ENCODE measurements at places on chromosomes 3 and 15.
A peak's percentile ranks its signal among the peaks of the same experiment; 100 is the strongest.

- DNase-seq: no peak
Measured at GRCh38 chr3:197482001-197482400, 73.8 kb downstream of the BDH1 start.

GRCh38 chr3:194462936-194463335, 23.9 kb downstream of the ATP13A3 start:
- no peak for DNase-seq

DNA sequence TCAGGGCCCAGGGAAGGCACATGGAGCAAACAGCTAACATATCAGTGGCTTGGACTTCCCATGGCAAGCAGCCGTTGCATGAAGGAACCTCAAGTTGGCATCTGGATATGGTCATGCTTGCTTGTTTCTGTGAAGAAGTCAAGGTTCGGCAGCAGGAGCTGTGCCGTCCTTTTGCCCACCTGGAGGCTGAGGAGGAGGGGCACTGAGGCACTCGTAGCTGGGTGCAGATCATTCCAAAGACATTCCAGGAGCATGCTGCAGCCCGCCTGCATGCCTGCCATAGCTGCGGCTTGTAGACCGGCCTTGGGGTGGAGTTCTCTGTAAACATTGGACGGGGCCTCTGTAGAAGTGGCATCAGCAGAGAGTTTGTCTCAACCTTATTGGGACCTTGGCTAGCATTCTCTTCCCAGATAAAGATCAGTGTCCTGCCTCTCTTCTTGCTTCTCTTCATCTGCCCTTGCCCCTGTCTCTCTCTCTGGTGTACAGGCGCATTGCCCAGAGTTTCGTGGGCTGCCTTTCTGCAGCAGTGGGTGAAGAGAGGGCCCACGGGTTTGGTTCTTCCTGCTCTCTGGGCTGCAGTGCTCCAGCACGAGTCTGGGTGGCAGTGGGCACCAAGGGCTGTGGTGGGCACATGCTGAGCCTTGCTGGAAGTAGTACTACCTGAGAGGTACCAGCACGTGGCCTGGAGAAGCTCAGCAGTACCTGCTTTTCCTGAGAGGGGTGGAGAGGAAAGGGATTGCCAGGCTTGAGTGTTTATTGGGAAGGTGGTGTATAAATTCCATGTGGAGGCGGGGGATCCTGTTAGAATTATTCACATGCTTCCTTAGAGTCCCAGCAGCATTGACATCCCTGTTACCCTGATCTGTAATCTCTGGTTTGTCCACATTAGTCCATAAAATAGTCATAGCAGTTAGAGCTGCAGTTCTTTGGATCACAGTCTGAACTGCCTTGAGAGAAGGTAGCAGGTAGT, 49.4 kb downstream of the CHCHD6 start:
- DNase-seq: no peak

DNA sequence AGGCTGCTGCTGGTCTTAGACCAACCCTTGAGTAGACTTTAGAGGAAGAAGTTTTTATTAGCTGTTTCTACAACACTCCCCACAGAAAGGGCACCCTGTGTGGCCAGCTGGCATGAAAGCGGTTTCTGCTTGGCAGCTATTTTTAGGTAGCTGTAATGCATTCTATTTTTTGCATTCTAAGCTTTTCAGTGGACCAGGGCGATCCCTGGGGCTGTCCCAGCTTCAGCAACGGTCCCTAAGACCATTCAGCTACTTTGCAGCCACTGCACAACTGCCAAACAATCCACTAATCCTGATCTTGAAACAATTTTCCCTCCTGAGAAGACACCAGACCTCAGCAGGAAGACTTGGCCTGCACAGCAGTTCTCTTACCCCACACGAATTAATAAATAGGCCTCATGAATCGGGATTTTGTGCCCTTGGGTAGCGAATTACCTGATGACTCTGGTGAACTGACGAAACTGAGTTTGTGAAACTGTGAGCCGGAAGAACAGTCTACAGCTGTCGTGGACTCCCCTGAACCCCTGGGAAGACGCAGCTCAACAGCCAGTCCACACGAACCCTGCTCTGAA, 14.6 kb upstream of the TFRC start:
- no peak for DNase-seq

- no peak for DNase-seq
Measured at GRCh38 chr3:150169330-150169940, 198.7 kb upstream of the PFN2 start.

DNA sequence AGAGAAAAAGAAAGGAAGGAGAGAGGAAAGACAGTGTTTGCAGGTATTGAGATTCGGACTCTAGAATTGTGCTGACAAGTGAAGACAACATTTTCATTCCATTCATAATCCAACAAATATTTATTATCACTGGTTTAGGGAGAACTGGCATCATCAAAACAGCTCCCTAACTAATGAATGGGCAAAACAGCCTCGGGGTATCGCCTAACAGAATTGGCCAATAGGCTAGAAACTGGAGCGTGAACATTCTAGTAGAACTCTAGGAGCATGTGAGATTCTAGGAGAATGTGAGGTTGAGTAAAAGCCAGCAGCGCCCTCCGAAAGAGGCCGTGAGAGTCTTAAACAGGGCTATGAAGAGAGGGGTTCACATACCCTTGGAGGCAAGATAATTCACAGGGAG, 221.8 kb upstream of the WNT5A start:
- DNase-seq: no peak

- DNase-seq: peak; percentile 20
Measured at GRCh38 chr3:71875461-71875947, 90.6 kb upstream of the PROK2 start.

GRCh38 chr15:65981837-65982626, 112.7 kb downstream of the RAB11A start:
- DNase-seq: peak; percentile 52

- DNase-seq: no peak
Measured at GRCh38 chr3:50370594-50370993, 11.3 kb upstream of the TMEM115 start.

DNA sequence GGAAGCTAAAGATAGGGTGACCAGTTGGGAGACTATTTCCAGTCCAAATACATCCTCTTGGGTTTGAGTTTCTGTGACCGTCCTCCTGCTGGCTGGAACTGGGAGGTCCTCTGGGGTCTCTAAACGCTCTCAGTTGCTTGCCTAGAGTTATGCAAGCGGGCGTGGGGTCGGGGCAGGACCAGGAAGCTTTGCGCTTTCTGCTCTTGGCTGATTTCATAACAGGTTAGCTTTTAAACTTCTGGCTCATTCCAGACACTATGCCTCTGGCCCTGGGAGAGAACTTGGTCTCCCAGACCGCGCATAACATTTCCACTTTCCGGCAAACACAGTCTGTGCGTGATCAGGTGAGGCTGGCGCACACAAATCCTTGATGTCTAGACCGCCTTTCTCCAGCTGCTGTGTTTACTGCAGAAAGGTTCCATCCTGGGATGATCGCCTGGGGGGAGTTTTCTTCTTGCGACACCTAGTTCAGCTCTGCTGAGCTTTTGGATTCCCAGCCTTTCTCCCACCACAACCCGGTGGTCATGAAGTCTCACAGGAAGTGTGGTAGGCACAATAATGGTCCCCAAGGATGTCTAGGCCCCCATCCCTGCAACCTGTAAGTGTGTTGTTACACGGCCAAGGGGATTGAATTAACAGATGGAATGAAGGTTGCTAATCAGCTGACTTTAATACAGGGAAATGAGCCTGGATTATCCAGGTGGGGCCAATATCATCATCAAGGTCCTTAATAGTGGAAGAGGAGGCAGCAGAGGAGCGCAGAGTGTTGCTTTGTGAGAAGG, 23.6 kb upstream of the CGNL1 start:
- DNase-seq: no peak

DNA sequence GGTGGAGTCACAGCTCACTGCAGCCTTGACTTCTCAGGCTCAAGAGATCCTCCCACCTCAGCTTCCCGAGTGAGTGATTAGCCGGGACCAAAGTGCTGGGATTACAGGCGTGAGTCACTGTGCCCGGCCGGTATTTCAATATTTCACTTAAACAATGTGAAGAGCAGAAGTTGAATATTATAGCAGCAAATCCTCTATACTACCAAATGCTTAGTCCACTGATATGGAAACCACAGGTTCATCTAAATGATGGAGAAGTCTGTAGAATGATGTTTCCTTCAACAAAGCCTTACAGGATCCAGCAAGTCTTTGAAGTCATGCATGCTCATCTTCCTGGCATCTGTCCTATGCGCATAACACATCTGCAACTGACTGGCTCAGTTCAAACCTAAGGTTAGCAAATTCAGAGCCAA, 20.3 kb upstream of the UACA start:
- no peak for DNase-seq

GRCh38 chr3:122080207-122080587, 25.0 kb downstream of the CD86 start:
- no peak for DNase-seq

DNA sequence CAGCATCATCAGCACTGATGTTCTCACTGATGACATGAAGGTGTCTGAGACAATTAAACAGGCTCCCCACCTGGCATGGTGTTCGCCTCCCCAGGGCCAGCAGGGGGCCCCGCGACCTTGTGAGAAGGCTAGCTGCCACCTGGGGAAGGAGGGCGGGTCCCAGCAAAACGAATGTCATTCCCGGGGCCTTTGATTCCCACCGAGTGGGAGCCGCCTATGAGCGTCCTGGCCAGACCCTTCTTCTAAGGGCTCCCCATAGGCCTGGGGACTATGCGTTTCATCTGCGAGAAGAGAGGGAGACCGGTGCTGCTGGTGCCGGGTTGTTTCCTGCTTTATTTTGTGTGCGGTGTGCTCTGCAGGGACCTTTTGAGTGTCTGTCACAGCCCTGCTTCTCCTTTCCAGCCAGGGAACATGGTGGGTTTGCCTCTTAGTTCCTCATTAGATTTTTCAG, 20.5 kb upstream of the MINDY4B start:
- DNase-seq: peak; percentile 43

DNA sequence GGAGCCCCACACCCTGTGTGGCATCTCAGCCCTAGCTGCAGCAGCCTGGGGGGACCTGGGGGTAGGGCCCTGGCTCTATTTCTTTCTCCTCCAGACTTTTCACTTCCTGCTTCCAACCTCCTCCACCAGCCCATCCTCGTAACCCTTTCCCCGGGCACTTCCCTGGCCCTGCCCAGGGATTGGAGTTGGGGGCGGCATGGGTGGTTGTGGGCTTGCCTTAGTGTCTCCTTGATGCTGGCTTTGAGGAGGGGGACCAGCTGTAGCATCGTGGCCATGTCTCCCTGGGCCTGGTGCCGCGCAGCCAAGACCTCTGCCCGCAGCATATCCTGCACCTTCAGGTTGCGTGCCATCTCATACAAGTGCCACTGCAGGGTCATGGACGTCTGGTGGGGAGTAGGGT, 28.1 kb downstream of the CYP11A1 start:
- DNase-seq: no peak

GRCh38 chr3:47117807-47118364, 46.0 kb downstream of the SETD2 start:
- no peak for DNase-seq

- DNase-seq: peak; percentile 33
Measured at GRCh38 chr15:59247364-59247763, 40.7 kb downstream of the LDHAL6B start.

GRCh38 chr15:84033793-84034553, 201.6 kb upstream of the GOLGA6L4 start:
- DNase-seq: no peak

DNA sequence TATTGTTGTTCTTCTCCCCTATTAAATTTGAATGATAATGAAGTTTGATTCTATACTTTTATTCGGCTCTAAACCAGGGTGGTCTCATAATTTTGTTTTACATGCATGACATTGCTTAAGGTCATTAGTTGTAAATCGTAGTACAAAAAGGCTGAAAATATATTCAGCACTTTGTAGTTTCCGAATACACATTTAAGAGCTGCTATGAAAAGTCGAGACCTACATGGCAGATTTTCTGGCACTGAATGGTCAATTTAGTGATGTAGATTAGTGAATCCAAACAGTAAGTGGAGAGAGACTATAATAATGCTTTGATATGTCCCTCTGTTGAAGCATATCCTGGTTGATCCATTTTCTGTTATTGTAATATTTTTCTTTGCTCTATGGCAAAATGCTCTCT, 254.0 kb upstream of the SOX2 start:
- no peak for DNase-seq

DNA sequence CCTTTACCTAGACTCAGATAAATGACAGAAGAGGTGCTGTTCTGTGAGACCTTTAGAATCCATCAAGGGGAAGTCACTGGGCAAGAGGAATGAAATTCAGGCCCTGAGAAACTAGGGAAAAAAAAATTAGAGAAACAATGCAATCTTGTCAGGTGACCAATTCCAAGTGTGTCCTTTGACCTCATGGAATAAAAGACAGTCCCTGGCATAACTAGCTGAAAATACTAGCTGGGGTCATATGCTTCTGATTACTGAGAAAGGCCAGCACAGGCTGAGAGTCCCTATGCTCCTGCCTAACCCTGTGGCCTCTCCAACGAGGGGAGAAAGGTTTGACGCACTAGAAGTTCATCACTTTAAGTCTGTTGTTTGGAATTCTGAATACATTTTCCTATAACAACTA, 167.3 kb downstream of the XXYLT1 start:
- no peak for DNase-seq

GRCh38 chr15:74200871-74201419, 1.6 kb downstream of the STRA6 start:
- no peak for DNase-seq

DNA sequence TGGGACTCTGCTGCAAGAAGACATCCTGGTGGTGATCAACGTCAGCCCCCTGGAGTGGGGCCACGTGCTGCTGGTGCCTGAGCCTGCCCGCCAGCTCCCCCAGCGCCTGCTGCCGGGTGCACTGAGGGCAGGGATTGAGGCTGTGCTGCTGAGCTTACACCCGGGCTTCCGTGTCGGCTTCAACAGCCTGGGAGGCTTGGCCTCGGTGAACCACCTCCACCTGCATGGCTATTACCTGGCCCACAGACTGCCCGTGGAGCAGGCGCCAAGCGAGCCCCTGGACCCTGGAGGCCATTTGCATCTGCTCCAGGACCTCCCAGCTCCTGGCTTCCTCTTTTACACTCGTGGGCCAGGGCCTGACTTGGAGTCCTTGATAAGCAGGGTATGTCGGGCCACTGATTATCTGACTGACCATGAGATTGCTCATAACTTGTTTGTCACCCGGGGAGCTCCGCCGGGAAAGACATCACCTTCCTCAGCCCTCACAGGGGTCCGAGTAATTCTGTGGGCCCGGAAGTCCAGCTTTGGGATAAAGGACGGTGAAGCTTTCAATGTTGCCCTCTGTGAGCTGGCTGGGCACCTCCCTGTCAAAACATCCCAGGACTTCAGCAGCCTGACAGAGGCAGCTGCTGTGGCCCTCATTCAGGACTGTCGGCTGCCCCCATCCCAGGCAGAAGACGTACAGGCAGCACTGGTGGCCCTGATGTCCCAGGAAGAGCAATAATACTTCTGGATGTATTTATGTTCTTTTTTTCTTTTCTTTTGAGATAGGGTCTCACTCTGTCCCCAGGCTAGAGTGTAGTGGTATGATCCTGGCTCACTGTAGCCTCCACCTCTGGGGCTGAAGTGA, 7.6 kb downstream of the GDPGP1 start:
- no peak for DNase-seq

Data from HuH-7.5 (cell line).